Gastroesophageal sphincter (tissue), 4 donors: ENCODE measurements at places on chromosomes 12 and 14.
A peak's percentile ranks its signal among the peaks of the same experiment; 100 is the strongest.

DNA sequence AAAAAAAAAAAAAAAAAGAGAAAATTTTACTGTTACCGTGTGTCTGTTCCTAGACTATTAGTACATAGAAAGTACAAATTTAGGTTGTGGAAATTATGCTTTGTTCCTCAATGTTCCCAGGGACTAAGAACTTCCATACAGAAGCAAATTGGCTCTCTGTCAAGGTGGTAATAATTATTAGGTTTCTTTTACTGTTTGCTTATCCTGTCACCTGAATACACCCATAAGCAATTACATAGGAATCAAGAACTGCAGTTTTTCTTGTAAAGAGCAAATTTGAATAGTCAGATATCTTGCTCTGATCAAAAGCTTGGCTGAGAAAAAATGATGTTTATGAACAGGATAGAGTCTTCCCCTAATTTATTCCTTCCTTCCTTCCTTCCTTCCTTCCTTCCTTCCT lies 191.2 kb downstream of the AEBP2 start:
- no peak for ATAC-seq

DNA sequence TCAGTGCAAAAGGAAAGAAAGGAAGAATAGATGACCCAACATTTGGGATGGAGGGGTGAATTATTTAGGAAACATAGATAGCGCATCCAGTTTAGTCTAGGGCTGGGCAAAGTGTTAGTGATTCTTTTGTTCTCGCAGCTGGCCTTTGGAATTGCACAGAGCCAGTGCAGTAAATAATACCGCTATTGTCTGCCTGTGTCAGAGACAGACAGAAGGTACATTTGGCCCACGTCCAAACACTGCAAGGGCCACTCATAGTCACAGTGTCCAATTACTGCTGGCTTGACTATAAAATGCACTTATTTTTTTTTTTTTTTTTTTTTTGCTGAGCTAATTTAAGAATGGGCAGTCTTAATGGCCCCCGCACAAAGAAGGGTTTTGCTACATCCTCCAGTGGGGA lies 638.6 kb downstream of the BCL11B start:
- ATAC-seq: no peak

- no peak for ATAC-seq
Measured at GRCh38 chr14:105005929-105006830, 14.7 kb downstream of the CDCA4 start.

DNA sequence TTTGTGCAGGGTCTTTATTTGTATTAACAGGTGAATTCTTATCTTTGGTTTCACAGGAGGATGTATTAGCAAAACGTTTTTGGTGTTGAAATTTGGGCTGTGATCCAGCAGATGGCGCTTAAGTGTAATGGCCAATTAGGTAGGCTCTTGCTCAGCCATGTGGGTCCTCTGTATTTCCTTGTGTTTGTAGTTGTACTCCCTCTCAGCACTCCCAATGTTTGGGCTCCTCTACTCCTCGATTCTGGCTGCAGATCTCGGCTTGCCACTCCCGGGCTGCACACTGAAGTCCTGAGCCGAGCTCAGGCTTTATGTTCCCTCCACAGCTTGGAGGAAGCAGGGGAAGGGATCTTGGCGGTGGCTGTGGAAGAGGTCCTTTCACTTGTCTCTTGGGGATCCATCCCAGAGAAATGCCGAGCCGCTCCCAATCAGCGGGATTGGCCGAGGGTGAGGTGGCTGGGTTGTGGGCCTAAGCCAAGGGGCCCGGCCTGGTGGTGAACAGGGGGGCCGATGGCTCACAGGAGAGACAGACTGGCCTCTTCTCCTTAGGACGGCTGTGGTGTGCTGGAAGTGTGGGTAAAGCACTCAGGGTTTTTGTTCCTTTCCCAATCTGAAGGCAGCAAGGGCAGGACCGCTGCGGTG lies 133.7 kb downstream of the AEBP2 start:
- ATAC-seq: no peak

DNA sequence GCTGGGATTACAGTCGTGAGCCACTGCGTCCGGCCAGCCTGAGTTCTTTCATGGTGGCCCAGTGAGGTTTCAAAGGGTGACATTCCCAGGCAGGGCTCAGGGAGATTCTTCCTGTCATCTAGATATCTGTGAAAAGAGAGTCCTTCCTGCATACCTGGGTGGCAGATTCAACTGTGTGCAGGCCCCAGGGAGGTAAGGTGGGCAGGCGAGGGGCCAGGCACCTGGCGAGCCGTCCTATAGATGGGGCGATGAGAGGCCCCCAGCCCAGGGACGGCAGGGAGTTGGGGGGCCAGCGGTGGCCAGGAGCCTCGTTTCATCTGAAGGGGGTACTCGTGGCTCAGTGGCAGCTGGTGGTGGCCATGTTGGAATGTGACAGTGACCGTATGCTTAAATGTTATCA lies 7.1 kb upstream of the EP400 start:
- no peak for ATAC-seq

DNA sequence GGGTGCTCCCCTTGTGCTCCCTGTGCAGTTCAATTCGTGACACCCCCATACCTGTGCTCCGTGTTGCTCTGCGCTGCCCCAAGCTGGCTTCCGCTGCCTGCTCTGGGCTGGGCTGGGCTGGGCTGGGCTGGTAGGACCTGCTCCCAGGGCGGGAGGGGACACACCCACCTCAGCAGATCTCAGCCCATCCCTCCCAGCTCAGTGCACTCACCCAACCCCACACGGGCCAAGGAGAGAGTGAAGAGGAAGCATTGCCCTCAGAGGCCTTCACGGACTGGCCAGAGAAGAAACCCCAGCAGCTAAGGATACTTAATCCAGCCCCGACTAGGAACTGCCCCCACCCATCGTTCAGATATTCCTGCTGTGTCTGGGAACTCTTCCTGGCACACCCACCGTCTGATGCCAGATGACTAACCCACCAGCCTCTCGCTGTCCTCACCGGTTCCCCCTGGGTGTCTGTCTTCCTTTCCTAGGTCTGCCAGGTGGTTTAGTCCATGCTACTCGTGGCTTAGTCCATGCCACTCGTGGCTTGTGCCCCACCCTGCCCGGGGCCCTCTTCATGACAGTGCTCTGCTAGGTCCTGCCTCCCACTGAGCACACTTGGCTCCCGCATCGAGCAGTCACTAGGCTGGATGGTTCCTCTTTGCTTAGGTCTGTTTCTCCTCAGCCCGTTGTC lies at the start of gene LPAR5:
LPAR5 (minus strand) TSS at position 104 of the 676 bp plus-strand sequence. CDS start 14,711 bp downstream, outside the sequence.
- peak; percentile 61 for ATAC-seq

DNA sequence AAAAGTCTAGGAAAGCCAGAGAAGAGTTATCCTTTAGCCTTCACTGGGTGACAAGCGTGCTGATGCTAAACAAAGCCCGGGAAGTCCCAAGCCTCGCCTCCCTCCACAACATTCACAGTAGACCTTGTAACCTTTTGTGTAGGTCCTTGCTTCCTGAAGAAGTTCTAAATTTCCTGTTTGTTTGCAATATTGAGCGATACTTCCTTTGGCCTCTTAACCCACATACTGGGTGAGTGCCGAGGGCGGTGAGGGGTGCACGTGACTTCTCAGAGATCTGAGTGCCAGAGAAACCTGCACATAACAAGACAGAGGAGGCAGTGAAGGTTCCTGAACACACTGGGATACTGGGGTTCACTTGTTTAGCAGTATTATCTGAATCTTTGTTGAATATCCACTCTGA lies 134.3 kb downstream of the PLXNC1 start:
- ATAC-seq: no peak

DNA sequence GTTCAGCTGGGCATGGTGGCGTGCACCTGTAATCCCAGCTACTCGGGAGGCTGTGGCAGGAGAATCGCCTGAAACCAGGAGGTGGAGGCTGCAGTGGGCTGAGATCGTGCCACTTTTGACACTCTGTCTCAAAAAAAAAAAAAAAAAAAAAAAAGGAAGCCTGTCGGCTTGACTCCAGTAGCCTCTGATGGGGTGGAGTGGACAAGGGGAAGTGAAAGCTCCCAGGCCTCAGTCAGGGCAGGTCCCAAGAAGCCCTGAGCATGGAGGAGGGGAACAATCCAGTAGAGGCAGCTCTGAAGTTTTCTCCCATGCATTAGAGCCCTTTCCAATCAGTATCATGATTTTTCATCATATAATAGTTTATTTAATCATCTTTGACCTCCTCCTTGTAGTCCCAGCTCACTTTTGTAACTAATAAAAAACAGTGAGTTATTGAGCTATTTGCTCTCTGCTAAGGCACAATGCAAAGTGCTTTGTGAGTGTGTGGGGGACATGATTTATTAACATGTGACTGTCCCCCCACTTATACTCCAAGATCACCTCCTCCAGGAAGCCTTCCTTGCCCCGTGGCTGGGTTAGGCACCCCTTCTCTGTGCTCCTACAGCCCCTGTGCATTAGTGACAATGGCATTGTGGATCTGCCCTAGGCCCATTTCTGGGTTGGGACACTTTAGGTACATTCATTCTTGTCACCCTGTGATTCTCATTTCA lies 4.7 kb upstream of the SSH1 start:
- ATAC-seq: no peak

GRCh38 chr14:69803753-69804152 lies 6.7 kb upstream of the SLC10A1 start:
- ATAC-seq: no peak

GRCh38 chr14:89493877-89494634 lies 77.0 kb upstream of the FOXN3 start:
- no peak for ATAC-seq

DNA sequence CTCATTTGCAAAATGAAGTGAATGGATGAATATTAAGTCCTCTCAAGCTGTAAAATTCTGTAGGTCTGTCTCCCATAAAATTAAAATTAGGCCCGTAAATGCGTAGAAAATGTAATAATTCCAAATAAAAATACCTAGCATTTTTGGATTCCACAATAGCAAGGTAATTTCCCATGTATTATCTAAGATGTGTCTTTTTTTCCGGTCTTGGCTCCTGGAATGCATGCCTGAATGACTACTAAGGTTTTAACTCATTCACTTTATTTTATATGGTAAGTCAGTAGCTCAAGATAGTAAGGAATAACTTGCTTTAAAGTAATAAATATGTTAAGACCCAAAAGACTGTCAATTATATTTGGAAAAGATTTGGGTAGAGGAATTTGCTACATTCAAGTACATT lies 11.1 kb downstream of the TXNRD1 start:
- ATAC-seq: no peak

DNA sequence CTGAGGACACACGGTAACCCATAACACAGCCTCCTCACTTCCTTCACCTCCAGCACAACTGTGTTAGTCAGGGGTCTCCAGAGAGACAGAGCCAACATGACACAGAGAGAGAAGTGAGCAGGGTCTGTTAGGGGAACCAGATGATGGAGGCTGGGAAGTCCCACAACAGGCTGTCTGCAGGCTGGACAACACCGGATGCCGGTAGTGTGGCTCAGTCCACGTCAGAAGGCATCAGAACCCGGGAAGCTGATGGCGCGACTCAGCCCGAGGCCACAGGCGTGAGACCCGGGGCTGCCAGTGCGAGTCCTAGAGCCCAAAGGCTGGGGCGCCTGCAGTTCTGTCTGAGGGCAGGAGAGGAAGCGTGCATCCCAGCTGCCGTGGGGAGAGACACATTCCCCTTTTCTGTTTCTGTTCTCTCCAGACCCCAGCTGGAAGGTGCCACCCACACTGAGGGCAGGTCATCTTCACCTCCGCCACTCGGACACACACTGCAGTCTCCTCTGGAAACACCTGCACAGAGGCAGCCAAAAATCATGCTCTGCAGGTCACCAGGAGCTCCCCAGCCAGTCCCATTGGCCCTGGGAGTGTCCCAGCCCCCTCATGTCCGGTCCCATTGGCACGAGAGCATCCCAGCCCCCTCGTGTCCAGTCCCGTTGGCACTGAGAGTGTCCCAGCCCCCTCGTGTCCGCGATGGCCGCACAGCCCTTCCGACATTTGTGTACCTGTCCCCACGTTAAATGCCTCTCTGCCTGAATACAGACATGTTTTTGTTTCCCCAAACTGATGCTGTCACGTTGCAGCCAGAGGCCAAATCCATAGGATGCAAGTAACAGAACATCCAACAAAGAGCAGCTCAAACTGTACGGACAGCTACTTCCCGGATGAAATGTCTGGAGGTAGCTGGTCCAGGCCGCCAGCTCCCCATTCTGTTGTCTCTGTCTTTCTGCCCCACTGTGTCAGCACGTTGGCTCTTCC lies 7.9 kb upstream of the FBRSL1 start:
- ATAC-seq: no peak

DNA sequence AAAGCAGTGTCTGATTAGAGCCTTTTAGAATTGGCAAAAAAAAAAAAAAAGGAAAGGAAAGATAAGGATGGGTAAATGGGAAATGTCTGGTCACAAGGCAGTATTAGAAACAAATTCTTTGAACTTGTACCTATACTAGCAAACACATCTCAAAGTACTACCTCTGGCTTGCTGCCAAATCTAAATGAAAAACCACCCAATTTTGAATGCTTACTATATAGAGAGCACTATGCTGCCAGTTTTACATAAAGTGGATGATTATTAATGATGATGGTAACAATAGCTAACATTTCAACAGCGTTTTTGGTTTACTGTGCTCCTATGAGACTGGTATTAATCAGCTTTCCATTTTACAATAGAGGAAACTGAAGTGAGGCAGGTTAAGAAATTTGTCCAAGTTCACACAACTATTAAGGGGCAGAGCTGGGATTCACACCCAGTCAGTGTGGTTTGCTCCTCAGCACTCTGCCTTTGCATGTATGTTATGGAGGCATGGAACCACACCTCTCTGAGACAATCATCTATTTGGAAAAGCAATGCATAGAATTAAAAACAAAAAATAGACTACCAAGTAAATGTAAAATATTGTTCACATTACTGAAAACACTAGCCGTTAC lies 34.2 kb downstream of the ATP2B1 start:
- ATAC-seq: no peak

DNA sequence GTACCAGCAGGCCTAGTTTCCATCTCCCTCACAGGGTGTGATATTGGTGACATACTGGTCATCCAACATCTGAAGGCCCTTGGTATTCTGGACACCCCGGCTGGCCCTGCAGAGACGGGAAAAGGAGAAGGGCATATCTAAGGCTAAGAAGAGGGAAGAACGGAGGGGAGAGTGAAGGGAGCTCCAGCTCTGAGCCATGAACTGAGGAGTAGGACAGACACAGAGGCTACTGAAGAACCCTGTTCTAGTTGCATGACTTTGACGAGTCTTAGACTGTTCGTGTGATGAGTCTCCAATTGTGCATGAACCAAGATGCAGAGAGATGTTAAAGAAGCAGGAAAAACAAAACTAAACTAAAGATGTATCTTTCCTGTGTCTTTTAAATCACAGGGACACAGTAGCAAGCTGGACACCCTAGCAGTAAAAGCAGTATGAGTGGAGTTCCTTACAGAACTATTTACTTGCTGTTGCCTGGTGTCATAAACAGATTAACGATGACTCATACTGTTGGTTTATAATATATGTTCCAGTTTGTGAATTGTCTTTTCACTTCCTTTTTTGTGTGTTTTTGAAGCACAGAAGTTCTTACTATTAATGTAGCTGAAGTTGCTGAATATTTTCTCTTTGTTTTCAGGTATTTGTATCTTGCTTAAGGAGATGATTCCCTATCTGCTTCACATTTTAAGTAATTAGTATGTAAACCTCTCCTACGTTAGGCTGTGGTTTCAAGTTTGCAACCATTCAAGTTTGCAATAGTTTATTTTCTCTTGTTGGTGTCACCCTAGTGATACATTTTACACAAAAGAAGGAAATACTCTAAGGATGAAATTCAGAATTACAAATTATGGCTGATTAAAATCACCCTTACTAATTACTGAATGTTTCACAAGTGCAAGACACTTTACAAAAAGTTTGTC lies 15.7 kb downstream of the FAR2 start:
- ATAC-seq: peak; percentile 85
